ENCODE measurements at places on chromosomes 1 and 21.

GRCh38 chr1:92219028-92219427 is 1.3 kb downstream of the C1orf146 start:
- no peak for DNase-seq

DNA sequence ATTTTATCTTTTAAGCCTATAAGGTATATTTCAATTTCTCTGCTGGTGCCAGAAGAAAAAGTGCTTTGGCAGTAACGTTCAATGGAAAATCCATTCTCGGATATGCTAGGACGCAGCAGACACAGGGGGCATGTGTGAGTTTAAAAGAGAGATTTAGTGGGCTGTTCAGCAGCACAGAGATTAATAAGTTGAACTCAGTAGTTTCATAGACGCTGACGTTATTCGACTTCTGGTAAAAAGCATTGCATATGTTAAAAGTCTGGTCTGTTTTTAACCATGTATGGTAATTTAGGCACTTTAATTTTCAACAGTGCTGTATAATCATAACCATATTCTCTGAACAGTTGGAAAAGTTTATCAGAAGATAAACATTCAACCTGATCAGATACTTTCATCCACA is 99.6 kb downstream of the ATP6V1G3 start:
- no peak for DNase-seq

GRCh38 chr1:86750076-86750475 is 45.7 kb downstream of the SH3GLB1 start:
- no peak for DNase-seq

- no peak for DNase-seq
Observed at GRCh38 chr1:162065016-162065415, 4.5 kb upstream of the NOS1AP start.

GRCh38 chr1:41381692-41382479 is 20.7 kb downstream of the FOXO6 start:
- peak; percentile 66 for DNase-seq

DNA sequence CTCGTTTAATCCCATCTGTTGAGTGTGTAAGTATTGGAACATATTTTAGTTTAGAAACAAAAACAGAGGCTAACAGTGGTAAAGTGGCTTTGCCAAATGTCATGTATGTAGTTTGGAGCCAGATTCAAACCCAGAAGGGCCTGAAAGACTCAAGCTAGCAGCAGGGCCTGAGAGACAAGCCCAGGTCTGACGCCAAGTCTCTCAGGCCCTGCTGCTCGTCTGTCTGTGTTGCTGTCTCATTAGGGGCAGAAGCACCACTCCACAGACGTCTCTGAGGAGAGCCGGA is 8.3 kb downstream of the CITED4 start:
- DNase-seq, result no peak

GRCh38 chr1:33180911-33181890 is 642 bp downstream of the TRIM62 start:
- DNase-seq, result peak; percentile 86

DNA sequence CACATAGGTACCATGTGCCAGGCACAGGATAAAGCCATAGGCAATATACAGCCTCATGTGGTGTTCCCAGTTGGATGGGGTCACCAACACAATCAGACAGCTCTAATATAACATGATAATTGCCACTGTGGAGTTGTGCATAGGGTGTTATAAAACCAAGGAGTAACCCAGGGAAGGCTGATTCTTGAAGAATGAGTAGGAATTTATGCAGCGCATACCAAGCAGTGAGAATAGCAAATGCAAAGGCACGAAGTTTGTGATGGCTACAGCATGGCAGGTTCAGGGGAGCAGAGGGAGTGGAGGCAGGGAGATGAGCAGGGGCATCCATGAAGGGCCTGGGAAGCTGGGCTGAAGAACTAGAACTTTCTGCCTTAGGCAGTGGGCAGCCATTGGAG is 20.4 kb upstream of the SLC2A1 start:
- no peak for DNase-seq

DNA sequence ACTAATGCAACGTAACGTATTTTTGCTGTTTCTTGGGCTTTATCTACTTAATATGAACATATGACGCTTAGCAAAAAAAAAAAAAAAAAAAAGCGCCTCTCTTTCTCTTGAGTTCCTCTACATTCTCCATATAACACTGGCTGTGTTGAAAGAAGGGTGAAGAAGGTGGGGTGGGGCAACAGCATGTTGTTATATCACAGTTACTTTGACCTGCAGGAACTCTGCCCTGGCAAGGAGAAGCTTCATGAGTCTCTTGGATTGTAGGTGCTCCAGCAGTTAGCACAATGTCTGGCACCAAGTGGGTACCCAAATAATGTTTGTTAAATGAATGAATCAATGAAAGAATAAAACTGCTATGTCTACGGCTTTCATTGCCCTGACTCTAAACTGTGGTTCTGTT is 162.6 kb downstream of the ATG4C start:
- DNase-seq, result no peak

DNA sequence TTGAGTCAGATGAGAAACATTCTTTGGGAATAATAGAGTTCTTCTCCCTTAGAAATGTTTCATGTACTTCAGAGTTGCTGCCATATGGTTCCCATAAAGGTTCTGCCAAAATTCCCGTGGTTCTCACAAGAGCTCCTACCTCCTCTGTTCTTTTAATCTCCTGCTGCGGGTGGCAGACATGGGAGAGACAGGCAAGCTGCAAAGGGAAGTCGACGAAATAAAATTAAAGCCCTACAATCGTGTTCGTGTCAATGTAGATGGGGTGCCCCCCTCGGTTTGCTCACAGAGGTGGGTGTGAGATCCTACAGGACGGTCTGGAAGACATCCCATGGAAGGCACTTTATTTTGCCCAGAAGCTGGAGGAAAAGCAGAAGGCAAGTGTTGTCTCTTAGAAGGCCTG is 276.0 kb downstream of the RWDD3 start:
- DNase-seq, result no peak

DNA sequence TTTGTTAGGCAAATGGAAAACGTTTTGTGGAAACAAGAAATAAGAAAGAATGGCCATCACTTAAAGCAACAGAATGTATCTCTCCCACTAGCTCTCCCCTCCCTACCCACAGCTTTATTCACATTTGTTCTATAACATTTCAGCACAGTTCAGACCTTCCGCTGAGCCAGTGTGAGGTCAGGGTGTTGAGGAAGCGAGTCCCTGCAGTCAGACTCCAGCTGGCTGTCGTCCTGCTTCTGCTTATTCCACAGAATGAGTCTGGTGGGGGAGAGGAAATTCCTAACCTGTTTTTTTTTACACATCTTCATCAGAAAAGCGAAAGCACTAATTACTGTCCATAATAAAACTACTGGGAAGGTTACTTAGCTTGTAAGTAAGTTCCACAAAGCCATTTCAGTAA is 39.0 kb downstream of the MRPL39 start:
- peak; percentile 29 for DNase-seq

GRCh38 chr21:25115021-25115420 is 492.3 kb downstream of the MRPL39 start:
- DNase-seq, result peak; percentile 32

DNA sequence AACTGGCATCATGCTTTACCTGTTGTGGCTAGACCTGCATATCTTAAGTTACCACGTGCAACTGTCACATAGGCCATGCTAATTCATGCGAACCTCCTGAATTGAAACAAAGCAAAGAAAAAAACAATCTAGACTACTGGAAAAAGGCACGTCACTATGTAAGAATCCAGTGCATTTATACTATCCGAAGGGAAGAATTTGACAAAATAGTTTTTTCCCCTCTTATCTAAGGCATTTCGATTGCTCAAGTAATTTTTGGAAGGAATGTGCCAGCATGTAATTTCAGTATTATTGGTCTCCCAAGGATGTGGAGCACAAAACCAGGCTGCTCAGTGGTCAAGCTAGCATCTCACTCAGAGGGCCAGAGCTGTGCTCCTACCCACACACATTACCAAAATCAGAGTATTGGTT is 31.5 kb upstream of the C1orf198 start:
- peak; percentile 34 for DNase-seq

- peak; percentile 18 for DNase-seq
Observed at GRCh38 chr1:68470388-68470970, 20.7 kb upstream of the RPE65 start.

GRCh38 chr1:31095298-31095981 is 29.9 kb upstream of the PUM1 start:
- peak; percentile 56 for DNase-seq

GRCh38 chr1:22754106-22754768 is 43.6 kb downstream of the EPHB2 start:
- DNase-seq, result peak; percentile 37

GRCh38 chr1:108750476-108751181 is 4.2 kb downstream of the STXBP3 start:
- peak; percentile 41 for DNase-seq

DNA sequence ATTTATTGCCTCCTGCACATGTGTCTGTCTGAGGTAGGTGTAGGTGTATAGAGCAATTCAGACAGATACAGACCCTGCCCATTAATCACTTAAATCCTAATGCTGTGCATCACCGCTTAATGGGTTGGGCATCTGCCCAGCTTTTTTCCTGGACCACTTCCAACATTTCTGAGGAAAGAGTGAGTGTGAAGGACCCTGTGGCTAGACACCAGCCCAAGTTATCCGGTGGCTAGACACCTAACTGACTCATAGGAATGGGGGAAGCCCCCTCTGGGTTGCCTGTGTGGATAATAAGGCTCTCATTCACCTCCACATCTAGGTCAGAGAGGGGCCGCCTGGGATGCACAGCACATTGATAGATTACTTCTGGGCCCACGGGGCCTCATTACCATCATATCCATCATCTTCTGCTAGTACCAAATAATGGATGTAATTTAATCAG is 121.1 kb upstream of the RAVER2 start:
- DNase-seq, result peak; percentile 48
